ENCODE measurements at places on chromosomes 1 and 21.
A peak's percentile ranks its signal among the peaks of the same experiment; 100 is the strongest.

- DNase-seq: no peak
These were observed 10.3 kb downstream of the NFIA start for GRCh38 chr1:61092642-61093041.

GRCh38 chr1:157490467-157491165 is 61.7 kb downstream of the FCRL5 start:
- no peak for DNase-seq

DNA sequence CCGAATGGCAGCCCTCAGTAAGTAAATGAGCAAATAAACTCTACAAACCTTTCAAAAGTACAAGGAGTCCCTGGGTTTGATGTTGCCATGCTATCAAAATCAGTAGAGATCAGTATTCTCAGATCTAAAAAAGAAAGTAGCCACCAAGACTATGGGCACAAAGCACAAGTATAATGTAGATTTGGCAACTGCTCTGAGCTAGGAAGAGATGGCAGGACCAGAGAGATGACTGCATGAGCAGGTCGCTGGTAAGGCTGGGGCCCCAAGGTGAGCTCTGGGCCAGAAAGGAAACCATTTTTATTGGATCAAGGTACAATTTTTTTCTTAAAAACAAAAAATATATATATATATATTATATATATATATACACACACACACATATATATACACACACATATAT is 3.1 kb upstream of the ADORA3 start:
- no peak for DNase-seq

DNA sequence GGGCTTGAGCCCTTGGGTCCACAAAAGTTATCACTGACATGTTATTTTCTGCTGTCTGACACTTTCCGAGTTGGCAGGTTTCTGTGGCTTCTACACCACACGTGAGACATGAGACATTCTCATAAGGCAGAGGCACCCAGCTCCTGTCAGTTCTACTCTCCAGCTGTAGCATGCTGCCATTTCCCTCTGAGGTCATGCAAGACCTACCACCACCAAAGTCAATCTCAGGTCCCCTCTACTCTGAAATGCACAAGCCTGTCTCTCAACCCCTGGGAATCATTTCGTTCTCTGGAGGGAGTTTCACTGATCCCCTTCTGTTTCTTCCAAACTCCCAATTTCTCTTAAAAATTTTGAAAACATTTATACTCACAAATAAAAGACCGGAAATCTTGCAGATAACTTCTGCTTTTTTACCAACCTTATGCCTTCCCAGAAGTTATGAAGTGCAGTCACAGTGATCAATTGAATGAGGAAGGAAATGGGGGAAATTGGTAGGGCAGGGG is 39.5 kb upstream of the CR2 start:
- no peak for DNase-seq

DNA sequence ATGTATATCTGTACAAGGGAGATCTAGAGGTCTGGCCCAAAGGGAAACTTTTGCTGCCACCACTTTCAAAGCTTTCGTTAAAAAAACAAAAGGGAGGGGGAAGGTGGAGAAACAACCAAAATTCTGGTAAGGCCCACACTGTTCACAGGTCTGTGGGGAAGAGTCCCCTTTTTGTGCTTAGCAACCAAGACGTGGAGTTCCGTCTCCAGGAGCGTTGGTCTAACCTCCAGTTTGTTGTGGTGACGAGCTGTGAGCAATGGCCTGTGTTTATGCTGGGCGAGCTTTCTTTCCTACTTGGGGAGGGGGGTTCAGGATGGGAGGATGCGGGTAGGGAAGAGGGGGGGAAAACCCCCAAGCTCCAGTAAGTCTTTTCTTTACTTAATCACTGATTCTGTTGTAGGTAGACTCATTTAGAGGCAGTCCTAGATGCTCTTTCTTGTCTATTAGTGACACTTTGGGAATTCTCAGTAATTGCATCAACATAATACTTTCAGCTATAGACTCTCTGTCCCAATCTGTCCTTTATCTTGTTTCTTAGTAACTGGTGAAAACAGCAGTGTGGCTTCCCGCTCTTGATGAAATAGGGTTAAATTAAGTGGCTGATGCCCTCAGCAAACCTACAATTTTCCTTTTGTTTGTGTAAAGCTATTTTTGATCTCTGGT is 1.5 kb downstream of the HIPK1 start:
- no peak for DNase-seq

- no peak for DNase-seq
These were observed 56.6 kb downstream of the LAMC1 start for GRCh38 chr1:183079712-183080388.

GRCh38 chr1:1947493-1947892 is 28.4 kb upstream of the TMEM52 start:
- no peak for DNase-seq

- DNase-seq: no peak
These were observed 42.4 kb upstream of the STMN1 start for GRCh38 chr1:25948641-25949040.

DNA sequence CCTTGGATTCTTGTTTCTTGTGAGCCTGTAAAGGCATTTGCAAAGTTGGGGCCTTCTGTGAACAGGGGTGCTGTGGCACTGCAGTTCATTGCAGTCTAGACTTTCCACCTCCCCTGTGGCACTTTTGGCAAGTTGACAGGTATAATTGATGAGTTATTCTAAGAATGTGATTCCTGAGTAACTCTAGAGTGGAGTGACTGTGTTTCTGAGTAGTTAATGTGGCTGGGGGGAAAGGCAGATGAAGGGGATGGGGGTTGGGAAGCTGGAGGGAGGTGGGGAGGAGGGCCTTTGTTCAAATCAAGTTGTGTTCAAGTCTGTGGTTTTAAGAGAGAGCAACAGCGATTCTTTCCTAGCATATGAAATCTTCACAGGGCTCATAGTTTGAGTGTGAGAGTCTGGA is 32.9 kb downstream of the PBX1 start:
- DNase-seq: no peak

- no peak for DNase-seq
These were observed 80.0 kb downstream of the USP25 start for GRCh38 chr21:15809818-15810217.

DNA sequence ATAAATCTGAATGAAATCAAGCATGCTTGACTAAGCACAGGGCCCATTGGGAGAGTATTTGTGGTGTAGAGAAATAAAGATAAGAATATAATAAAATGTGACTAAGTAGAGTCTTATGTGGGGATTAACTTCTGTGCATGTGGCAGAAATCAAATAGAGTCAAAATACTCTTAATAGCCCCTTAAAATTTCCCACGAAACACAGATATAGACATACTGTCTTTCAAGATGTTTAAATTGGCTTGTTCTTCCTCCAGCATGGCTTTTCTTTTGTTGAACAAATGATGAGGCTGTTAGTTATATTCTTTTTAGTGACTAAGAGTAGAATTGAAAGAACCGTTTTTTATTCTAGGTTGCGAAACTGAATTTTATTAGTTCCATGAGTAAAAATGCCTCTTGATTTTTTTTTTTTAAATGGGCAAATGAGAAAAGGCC is 112.3 kb downstream of the RPS6KC1 start:
- DNase-seq: no peak

- DNase-seq: peak; percentile 14
These were observed 89.8 kb downstream of the TMEM200B start for GRCh38 chr1:29033829-29034466.

GRCh38 chr1:24191860-24192259 is 4.8 kb upstream of the IFNLR1 start:
- no peak for DNase-seq

DNA sequence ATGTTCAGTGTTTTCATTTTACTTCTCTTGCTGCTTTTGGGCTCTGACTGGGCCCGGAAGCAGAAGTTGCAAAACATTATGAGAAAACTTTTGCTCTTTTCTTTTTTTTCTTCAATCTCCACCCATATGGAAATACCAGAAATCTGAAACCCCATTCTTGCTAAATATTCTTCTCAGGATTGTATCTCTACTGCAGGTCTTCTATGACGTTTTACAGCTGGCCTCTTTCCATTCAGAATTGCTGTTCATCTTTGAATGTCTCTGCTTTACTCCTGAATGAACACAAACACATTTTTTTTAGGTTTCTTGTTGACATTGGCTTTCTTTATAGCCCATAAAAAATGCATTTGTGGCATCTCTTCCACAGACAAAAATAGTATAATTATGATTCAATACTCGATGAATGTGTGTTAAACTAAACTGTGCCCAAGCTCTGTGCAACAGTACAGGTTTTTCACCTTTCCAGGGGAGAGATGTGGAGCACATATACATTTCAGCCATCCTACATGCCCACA is 18.8 kb downstream of the PTPRC start:
- DNase-seq: no peak

DNA sequence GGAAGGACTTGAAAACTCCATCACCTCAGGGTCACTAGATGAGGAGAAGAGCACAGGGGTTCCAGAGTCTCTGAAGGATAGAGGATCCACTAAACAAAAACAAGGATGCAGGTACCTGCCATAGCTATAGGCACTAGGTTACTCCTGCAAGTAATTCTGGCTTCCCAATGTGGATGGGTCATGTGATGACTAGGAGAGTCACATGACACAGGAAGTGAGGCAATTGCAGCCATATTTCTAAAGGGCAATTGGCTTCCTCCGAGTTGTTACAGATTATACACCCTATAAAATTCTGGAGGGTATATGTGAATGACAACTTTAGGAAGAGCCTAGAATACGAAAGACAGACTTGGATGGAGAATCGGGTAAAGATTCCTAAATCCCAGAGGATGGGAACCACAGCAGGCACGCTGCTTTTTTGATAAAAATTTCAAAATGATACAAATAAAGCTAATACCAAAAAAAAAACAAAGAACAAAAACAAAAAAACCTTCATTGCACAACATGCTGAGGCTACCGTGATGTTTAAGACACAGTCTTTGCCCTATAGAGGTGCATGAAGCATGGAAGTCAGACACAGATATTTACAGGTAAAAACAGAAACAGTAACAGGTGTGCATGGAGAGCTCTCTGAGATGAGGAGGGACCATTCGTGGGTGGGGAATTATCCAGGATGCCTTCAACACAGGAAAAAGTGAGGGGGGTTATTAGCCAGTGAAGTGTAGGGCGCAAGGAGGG is 10.5 kb downstream of the MTX1 start:
- no peak for DNase-seq

- no peak for DNase-seq
These were observed 26.7 kb downstream of the RTCA start for GRCh38 chr1:100292711-100293110.

DNA sequence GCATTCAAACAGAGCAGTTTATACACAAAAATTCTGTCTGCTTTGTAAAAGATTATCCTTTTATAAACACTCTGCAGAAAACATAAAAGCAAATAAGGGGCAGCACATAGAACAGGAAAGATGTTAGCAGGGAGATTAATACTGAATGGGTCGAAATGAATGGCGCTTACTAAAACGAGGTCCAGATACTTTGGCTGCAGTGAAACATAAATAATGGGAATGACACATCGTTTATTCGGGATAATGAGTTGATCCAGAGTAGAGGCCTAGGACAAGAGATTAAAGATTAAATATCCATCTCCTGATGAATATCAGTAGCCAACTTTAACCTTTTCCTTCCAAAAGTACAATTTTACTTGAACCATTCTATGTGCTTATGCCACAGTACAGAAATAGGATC is 54.4 kb upstream of the PROX1 start:
- DNase-seq: no peak

- DNase-seq: no peak
These were observed 774.5 kb downstream of the USP25 start for GRCh38 chr21:16504281-16504680.

- DNase-seq: no peak
These were observed 9.3 kb upstream of the ZBTB40 start for GRCh38 chr1:22442212-22442894.

GRCh38 chr21:45892916-45893739 is 88.4 kb upstream of the COL6A1 start:
- DNase-seq: no peak

DNA sequence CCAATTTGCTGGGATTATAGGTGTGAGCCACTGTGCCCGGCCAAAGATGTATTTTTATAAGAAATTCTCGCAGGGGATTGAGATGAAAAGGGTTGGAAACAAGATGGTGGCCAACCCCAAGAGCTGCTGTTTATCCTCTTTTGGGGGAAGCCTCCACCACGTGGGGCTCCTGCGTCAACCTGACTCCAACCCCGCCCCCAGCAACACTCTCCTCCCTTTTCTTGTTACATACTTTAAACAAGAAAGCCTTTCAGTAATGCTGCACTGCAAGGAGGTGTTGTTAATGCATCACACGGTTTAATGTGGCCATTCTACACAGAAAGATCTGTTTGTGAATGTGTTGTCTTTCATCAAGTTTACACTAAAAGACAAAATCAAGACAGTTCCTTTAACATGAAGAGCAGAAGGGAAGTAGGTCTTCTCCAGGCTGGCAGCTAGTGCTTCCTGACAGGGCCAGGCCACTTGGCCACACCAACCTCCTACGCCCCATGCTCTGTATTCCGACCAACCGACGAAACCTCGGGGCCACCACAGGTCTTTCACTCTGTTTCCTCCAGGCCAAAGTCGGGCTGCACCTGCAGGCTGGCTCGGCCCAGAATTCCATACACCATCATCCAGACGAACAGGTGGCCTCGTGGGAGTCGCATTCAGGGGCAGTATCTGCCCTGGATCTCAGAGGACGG is 25.9 kb downstream of the C2CD2 start:
- DNase-seq: no peak

GRCh38 chr21:38788275-38788905 is 17.3 kb upstream of the ETS2 start:
- DNase-seq: no peak

GRCh38 chr1:178263341-178263740 is 169.4 kb downstream of the RASAL2 start:
- DNase-seq: no peak

GRCh38 chr1:235613602-235614001 is 36.0 kb downstream of the GNG4 start:
- DNase-seq: no peak

- no peak for DNase-seq
These were observed 49.3 kb upstream of the ECE1 start for GRCh38 chr1:21339356-21340229.

GRCh38 chr1:161074676-161075368 is 5.1 kb upstream of the ARHGAP30 start:
- DNase-seq: no peak

DNA sequence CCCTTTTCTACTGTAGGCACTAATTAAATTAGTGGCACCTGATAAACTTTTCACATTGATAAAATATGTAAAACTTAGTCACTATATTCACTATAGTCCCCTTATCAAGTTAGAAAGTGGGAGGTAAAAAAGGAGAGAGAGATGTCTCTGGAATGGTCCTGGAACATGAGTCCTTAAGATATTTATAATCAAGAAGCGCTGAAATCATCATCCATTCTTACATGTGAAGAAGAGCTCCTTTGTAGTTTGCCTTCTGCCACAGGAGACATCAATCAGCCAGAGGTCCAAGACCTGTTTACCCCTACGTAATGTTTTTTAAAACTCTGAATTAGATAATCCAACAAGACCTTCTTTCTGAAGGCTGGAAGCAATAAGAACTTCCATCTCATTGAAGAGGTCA is 65.3 kb downstream of the GATAD2B start:
- DNase-seq: no peak

Measured in NCI-H1417 treated with DMSO at 0.1 percent for 48 hours (cell line).